ENCODE measurements at places on chromosomes 6 and 20.

DNA sequence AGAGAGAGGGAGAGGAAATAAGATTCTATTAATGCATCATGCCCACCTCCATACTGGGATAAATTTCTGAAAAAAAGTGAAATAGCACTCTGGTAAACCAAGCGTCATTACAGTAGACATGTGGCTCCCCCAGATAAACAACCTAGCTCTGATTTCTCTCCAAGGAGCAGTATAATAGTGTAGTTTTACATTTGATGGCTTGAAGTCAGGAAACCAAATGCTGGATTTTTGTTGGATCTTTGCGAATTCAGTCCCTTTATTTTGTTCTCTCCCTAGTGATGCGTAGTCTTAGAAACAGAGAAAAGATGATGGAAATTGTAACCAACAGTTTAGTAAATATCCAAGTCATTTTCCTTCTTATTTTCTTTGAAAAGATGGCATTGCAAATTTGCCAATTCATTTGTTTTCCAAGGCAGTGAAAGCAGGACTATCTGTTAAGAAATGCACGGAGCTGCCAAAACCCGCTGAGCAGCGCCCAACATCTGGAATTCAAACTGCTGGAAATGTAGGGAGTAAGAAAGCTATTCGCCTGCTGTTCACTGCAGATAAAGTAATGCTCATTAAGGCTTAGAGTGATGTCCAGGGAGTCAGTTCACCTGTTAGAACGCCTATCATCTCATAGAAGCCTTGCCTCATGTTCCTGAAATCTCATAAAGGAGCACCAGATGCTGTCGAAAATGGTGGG is 85.7 kb upstream of the DOK5 start:
- DNase-seq: no peak

- DNase-seq: no peak
Measured at GRCh38 chr20:2465100-2465499, 5.5 kb downstream of the SNRPB start.

DNA sequence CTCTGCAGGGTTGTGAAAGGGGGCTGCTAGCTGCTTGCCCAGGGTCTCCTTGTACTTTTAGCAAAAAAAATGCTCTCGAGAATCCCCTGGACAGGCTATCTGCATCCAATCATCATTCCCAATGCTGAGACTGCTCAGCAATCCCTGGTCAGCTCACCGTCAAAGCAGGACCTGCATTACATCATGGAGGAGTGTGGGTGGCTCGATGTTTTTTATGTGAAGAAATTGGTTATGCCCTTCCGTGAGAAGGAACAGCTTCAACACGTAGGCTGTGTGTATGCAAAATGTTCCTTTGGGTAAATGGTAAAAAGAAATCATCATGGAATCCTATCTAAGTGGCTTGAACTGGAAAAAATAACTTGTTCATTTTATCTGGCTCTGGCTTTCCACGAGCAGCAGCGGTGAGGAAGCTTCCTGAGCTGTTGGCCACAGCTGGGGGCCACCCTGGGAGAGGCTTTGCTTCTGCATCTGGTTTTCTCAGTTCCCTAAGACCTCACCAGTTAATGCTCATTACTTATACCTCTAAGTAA is 111.4 kb downstream of the FYN start:
- no peak for DNase-seq

DNA sequence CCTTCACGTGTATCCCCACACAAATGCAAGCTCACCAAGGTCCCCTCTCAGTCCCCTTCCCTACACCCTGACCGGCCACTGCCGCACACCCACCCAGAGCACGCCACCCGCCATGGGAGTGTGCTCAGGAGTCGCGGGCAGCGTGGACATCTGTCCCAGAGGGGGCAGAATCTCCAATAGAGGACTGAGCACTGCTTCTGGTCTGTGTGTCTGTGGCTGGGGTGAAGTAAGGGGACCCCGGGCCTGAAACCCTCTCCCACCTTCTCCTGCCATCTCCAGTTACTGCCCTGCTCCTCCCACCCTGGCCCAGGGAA is 8.3 kb downstream of the MYL9 start:
- DNase-seq: no peak

DNA sequence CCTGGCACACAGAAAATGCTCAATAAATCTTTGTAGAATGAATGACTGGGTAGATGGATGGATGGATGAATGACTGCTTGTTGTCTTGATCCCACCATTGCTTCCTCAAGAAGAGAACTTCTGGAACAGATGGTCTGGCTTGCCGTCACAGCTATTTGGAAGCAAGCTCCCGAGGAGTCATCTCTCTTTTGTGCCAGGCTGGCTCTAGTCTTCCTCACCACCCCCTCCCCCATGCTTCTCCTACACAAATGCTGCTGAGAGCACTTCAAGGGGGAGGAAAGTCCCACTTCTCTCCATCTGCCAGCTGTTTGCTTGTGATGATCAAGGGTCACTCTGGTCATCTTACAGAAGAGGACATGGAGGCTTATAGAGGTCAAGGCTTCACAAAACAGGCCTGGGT is 11.6 kb upstream of the KCNG1 start:
- DNase-seq: no peak

- DNase-seq: peak; percentile 53
Measured at GRCh38 chr6:30378290-30378937, 33.5 kb downstream of the RPP21 start.

GRCh38 chr6:130771741-130772140 is 55.5 kb upstream of the SMLR1 start:
- no peak for DNase-seq

Data from M059J (cell line).